Suprapubic skin (tissue), 4 donors: ENCODE measurements at places on chromosomes 6 and 20. TPM values are rescaled to one million over a fixed set of nuclear protein-coding genes. Genes with fewer than 3 reads are reported as not detected.

Gene PPP1R16B
- 2.0 TPM for total RNA-seq

DNA sequence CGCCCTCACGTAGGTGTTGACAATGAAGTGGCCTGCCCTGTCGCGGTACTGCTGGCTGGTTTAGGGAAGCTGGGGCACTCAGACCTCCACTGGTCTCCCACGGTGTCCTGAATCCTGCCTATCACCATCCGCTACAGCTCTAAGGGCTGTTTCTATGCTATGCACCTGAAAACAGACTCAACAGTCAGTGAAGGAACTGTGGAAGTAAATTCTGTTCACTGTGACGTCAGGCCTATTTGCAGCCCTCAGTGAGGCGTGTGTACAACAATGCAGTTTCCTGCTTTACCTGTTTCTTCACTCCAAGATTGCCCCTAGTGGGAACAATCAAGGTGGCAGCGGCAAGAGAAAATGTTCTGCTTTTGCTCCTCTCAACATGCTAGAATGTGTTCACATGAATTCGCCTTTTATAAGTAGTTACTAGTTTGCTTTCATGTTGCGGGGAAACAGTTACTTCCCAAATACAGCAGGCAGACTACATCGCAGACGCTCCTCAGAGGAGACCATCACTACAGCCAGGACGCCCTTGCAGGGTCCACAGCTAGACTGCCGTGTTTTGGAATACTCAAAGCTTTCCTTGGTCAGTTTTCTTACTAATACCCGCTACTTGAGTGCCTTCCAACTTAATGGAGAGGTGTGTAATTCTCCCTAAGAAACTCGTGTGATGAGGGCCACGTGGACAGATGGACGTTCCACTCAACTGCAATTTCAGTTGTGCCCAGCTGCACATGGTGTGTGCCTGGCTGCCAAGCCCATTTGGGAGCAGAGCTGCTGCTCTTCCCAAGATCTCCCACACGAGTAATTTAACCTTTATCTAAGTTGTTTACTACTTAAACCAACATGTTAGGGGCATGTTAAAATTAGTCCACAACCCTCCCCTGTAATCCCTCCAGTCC lies 25.4 kb downstream of the DIDO1 start:
- DNase-seq, result peak; percentile 51

Gene SLC22A2
- not detected for total RNA-seq

Gene CPNE5
- total RNA-seq, result 1.2 TPM

DNA sequence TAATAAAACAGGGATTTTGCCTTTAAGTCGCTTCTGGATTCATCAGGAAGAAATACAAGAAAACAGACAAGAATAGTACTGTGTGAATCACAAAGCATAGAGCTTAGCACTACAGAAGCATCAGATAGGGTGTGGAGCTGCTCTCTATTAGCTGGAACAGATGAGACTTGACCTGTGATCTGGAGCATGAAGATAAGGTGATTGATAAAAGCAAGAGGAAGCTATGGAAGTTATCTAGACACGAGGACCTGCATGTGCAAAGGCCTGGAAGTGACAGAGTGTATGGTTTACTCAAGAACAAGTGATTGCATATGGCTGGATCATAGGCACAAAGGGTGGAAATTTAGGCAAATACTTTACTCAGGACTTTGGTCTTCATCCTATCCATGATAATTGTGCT lies 112.9 kb upstream of the MLIP start:
- DNase-seq, result no peak

Gene BMP6
- total RNA-seq, result 7.4 TPM

Gene TRIM40
- total RNA-seq, result not detected

- no peak for DNase-seq
These were observed 161.7 kb downstream of the ERMARD start for GRCh38 chr6:169913096-169913638.

GRCh38 chr6:44251576-44252524 lies 4.9 kb downstream of the HSP90AB1 start:
- DNase-seq, result no peak

DNA sequence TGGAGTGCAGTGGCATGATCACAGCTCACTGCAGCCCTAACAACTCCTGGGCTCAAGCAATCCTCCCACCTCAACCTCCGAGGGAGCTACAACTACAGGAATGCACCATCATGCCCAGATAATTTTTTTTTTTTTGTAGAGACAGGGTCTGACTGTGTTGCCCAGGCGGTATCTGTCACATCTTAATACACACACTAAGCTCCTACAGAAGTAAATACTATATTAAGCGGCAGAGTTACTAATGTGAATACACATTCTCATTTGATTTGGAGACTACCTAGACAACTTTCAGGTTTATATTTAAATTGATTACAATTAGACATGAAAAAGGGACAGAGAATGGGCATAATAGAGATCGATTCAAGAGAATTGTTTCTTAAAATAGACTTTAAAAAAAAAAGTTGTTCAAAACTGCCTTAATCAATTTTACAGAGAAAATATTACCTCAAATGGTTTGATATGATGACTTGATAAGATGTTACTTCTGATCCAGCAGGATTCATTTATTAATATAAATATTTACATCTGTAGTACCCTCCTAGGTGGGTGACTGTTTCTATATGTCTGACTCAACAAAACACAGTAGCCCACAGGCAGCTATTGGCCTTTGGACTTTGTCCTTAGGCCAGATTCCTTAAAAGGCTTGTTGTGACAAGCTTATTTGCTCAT lies 7.1 kb upstream of the LOC128125822 start:
- DNase-seq, result no peak

Gene TRIM31
- 0.57 TPM for total RNA-seq

GRCh38 chr6:89321131-89321970 lies 6.3 kb upstream of the GABRR2 start:
- no peak for DNase-seq

- no peak for DNase-seq
These were observed 88.1 kb upstream of the ZFP64 start for GRCh38 chr20:52279706-52280105.

DNA sequence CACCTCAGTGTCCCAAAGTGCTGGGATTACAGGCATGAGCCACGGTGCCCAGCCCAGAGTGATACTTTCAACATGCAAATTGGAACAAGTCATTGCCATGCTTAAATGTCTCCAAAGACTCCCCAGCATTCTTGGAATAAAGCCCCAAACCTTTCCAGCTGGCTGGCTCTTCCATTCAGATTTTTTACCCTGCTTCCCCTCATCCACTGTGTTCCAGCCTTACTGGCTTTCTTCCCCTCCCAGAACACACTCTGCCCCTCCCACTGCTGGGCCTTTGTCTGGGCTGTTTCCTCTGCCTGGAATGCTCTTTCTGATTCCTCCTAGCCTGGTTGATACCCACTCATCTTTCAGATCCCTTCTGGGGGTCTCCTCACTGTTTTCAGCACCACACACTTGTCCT lies 40.1 kb upstream of the NNAT start:
- DNase-seq, result no peak

DNA sequence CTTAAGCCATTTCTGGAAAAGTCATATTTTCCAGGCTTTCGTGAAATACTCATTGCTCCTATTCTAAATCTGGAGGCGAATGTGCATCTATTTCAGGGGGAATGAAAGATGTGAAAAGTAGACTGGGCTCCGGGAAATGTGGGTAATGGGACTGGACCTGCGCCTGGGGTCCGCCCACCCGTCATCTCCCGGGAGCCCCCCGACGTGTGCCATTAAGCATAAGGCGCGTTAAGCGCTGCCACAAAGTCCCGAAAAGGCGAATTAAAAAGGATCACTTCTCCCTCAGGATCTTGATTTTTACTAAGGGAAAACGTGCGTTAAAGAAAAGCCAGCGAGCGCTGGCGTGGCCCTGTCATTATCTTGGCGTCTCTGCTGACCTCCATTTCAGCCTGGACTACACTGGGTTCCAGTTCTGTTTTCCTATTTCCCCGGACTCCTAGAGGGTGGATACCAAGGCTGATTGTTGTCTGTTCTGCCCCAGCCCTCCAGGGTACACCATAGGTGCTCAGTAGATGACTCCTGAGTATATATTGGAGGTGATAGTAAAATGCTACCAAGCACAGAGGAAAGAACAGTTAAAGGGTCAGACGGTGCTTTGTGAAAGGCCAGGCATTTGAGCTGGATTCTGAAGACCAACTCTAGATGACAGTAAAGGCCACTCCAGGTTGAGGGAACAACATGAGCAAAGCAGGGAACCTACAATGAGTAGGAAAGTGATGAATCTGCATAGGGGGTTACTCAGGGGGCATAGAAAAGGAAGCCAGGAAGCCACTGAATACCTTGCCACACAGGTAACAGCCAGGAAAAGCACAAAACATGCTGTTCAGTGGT lies 89.2 kb upstream of the ARID1B start:
- no peak for DNase-seq

DNA sequence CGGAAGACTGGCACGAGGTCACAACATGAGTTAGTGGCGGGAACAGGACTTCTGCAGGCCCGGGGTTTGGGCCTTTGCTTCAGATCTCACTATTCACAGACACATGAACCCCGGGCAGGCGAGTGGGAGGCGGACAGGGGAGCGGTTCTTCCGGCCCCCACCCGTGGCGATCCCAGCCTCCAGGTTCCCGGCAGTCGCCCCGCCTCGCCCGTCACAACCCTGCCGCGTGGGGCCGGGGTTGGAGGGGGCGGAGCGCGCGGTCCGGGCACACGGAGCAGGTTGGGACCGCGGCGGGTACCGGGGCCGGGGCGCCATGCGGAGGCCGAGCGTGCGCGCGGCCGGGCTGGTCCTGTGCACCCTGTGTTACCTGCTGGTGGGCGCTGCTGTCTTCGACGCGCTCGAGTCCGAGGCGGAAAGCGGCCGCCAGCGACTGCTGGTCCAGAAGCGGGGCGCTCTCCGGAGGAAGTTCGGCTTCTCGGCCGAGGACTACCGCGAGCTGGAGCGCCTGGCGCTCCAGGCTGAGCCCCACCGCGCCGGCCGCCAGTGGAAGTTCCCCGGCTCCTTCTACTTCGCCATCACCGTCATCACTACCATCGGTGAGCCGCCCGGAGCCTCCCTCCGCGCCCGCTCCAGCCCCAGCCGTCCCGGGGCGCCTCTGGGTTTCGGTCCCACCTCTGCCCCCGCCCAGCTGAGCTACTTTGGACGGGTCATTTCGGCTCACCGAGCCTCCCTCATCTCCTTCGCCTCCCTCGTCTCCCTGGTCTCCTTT lies at the start of gene KCNK15:
Gene KCNK15, plus strand, starts transcription at position 268 of the 769 bp plus-strand sequence. Its CDS starts 46 bp downstream, at position 314.
- no peak for DNase-seq
